Nephron progenitor cell (in vitro differentiated cells): ENCODE measurements at places on chromosomes 5 and 9.

DNA sequence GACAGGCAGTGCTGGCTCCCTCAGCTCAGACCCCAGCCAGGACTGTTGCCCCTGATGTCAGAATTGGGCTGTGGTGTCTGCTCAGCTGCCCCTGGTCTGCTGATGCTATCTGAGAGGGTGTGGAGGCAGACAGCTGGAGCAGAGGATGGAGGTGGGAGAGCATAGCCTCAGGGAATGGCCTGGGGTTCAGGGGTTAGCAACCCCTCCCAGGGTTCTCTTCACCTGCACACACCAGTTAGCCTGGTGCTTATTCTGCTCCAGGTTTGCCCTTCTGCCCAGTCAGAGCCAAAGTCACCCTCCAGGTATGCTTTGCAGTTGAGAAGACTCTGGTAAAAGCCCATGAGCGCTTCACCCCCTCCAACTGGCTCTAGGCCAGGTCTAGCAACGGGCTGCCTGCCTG is 109.8 kb downstream of the SAXO1 start:
- H3K4me1 ChIP-seq: peaks cover 32% of the 10 kb centered on the region
- H3K4me3 ChIP-seq: no peak overlapping the region
- DNase-seq: no peak
- no peaks in the 10 kb centered on the region for H3K36me3 ChIP-seq

- H3K4me1 ChIP-seq: peaks cover 29% of the 10 kb centered on the region
- DNase-seq: no peak
- no peak overlapping the region for H3K4me3 ChIP-seq
- H3K27me3 ChIP-seq: peaks cover 3% of the 10 kb centered on the region
- no peaks in the 10 kb centered on the region for H3K36me3 ChIP-seq
These were observed 177.9 kb downstream of the PCSK1 start for GRCh38 chr5:96254980-96255691.

GRCh38 chr5:31185951-31186350 is 7.5 kb upstream of the CDH6 start:
- peaks cover 37% of the 10 kb centered on the region for H3K4me1 ChIP-seq
- H3K27me3 ChIP-seq: peaks cover 6% of the 10 kb centered on the region
- H3K4me3 ChIP-seq: no peak overlapping the region
- no peak for DNase-seq

DNA sequence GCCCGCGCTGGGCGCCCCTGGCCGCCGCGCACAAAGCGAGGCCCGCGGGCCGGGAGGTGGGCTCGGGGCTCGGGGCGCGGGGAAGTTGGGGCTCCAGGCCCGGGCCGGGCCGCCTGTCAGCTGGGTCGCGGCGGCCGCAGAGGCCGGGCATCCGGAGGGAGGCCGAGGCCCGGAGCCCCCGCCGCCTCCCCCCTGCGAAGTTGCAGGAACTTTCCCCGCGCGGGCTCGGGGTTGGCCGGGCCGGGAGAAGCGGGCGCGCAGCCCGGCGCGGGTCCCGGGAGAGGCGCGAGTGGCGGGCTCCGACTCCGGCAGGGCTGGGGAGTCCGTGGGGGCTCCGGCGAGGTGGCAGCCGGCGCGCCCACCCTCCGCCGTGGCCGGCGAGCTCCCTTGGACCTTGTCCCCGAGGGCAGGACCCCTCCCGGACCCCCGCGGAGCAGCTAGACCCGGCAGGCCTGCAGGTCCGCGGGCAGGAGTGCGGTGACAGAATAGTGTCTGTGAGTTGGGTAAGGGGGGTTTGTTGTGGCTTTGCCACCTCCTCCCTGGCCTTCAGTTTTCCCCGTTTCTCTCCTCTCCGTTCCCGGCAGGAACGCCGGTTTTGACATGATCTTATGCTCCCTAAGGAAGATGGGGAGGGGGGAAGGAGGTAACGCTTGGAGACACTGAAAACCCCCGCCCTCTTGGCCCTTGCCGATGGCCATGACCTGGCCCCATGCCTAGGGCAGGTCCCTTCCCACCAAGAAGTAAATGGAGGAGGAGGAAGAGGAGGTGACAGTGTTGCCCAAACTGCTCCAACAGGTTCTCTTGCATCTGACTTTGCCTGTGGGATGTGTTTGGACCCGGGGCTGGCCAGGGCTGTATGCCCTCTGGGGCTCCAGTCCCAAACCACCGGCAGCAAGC is 942 bp downstream of the PHF2 start:
- H3K4me3 ChIP-seq: peak overlapping the region; percentile 88
- H3K27me3 ChIP-seq: peaks cover 6% of the 10 kb centered on the region
- H3K36me3 ChIP-seq: no peaks in the 10 kb centered on the region
- peak; percentile 53 for DNase-seq
- peak overlapping the region; percentile 36 for H3K27ac ChIP-seq

GRCh38 chr5:136109453-136110135 is 23.1 kb upstream of the SMAD5 start:
- no peak overlapping the region for H3K27ac ChIP-seq
- no peak overlapping the region for H3K4me3 ChIP-seq
- DNase-seq: no peak
- peaks cover 7% of the 10 kb centered on the region for H3K27me3 ChIP-seq

DNA sequence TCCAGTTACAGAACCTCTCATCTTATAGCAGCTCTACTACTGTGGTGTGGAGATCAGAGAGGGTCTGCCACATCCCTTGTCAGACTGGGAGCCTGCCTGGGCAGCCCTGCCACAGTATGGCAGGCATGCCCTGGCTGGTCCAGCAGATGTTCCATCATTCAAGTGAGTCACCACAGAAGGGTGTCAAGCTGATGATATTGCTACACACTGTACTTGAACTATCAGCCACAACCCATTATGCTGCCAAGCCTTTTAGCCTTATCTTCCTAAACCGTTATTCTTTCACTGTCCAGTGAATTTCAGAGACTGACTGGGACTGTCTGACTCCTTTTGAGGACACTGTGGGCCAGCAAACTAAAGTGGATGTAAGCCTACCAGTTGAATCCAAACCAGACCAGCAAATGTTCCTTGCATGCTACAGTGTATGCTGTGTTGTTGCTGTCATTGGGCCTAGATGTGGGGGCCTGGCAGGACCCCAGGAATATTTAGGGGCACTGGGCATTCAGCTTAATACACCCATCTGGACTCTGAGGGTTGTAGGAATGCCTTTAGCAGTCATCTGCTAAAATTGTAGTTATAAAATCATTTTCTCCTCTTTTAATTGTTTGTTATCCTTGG is 202.6 kb downstream of the NR3C1 start:
- DNase-seq: no peak
- H3K27ac ChIP-seq: no peak overlapping the region
- H3K4me1 ChIP-seq: peaks cover 1% of the 10 kb centered on the region
- peaks cover 5% of the 10 kb centered on the region for H3K27me3 ChIP-seq

DNA sequence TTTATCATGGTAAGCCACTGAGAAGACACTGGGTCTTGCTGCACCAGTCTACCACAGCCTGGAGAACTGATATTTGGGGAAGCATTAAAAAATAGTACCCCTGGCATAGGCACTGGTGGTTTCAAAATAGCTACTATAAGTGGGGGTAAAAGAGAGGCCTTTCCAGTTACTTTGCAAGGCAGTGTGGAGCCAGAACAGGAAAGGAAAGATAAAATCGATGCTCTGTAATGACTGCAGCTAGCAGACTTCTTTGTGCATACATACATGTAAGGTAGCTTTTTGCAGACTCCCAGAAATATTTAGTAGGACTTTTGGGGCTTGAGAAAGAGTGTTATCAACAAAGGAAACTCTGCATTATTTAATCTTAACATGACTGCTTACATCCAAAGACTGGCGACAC is 31.3 kb upstream of the ALDOB start:
- peaks cover 4% of the 10 kb centered on the region for H3K27me3 ChIP-seq
- H3K36me3 ChIP-seq: peaks cover under 1% of the 10 kb centered on the region
- H3K27ac ChIP-seq: no peak overlapping the region
- no peak overlapping the region for H3K4me3 ChIP-seq
- no peak for DNase-seq

DNA sequence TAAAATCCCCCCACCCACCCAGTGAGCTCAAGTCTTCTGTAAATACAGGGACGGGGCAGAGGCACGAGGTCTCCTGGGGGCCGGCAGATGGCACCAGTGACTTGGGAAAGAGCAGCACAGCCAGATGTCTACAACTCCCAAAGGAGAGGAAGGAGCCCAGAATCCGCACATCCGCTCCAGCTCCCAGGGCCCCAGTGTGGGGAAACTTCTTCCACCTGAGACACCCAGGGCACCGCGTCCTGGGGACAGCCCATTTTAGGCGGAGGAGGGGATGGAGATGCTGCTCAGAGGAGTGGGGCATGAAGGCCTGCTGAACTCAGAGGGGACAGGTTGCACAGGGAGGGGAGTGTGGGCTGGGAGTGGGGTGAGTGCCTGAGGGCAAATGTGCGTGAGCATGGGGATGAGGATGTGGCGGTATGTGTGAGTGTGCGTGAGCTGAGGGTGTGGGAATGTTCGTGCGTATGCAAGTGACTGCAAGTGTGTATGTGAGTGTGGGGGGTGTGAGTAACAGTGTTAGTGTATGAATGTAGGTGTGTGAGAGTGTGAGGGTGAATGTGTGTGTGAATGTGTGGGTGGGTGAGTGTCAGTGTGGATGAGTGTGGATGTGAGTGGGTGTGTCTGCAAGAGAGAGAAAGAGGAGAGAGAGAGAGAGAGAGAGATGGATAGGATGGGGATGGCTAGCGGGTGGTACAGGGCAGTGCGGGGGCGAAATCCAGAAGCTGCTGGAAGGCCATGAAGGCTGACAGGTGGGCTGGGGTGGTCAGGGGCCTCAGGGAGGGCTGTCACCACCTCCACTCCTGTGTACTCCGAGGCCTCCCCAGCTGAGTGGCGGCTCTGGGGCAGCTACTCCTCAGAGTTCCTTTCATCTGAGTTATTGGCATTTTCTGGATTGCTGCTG is 63.5 kb downstream of the DUSP1 start:
- peak; percentile 66 for DNase-seq
- H3K4me3 ChIP-seq: no peak overlapping the region
- no peak overlapping the region for H3K27ac ChIP-seq
- H3K4me1 ChIP-seq: peaks cover 15% of the 10 kb centered on the region
- H3K36me3 ChIP-seq: no peaks in the 10 kb centered on the region

DNA sequence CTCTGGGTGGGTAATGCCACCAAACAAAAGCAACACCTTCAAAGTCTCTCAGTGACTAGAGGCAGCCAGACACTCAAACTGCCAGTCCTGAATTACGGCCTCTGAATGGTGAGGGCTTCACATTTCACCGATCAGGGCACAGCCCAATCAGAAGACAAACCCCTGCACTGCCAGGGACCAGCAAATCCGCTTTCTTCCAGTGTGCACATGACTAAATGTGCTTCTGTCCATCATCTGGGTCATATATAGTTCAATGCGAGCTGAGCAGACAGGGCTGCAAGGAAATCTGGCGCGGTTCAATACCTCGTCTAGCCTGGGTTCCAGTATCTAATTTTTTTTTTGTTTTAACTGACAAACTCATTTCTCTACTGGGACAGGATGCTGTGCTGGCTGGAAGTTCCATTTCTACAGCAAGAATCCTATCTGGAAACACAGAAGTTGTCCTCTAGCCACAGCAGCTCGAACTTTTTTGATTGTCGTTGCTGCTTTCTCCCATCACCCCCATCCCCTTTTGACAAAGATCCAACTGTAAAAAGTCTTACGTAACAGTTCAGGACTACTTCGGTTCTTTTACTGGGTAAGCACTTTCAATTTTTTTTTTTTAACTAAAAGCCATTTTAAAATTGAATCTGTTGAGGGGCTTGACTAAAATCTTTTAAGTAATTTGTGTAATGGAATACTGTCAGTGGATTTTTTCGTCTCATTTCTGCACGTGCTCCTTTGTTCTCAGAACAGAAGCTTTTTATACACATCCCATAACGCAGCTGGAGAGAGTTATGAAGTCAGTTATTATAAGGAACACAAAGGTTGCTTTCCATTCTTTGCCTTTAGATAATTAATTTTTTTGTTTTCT is 112.7 kb downstream of the NR6A1 start:
- H3K4me1 ChIP-seq: peaks cover 72% of the 10 kb centered on the region
- H3K36me3 ChIP-seq: peaks cover 11% of the 10 kb centered on the region
- H3K27ac ChIP-seq: peak overlapping the region; percentile 100
- DNase-seq: peak; percentile 72
- peaks cover 4% of the 10 kb centered on the region for H3K27me3 ChIP-seq
- H3K4me3 ChIP-seq: peak overlapping the region; percentile 100

GRCh38 chr5:89968958-89969381 is 440.6 kb downstream of the CETN3 start:
- peak overlapping the region; percentile 96 for H3K27ac ChIP-seq
- peak; percentile 6 for DNase-seq
- H3K4me3 ChIP-seq: no peak overlapping the region
- H3K36me3 ChIP-seq: no peaks in the 10 kb centered on the region

DNA sequence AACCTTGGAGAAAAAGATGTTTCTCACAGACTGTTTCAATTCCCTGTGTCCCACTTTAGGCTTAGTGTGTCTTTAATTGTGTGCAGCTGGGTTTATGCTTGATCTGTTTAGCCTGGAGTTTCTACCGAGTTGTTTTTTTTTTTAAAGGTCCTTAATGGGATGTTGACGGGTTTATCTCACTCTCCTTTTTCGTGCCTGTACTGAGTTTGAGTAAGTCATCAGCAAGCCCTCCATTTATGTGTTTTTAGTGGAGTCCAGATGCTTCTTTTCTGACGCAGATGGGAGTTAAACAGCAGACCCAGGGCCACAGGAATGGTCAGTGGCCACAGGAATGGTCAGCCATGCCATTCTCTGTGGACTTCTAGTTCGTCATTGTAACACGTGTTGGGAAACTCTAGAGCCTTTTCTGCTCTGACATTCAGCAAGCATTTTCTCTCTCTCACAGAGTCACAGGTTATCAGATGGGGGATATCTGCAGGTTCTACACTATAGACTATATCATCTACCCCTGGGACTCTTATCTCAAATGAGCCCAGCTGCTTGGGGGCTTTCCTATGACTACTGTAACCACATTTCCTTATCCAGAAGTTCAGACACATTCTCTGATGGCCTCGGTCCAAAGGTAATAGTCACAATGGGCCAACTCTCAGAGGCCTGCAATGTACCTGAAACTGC is 190.5 kb downstream of the TTLL11 start:
- peaks cover 11% of the 10 kb centered on the region for H3K4me1 ChIP-seq
- H3K27me3 ChIP-seq: peaks cover 13% of the 10 kb centered on the region
- H3K4me3 ChIP-seq: no peak overlapping the region
- peak overlapping the region; percentile 57 for H3K27ac ChIP-seq

DNA sequence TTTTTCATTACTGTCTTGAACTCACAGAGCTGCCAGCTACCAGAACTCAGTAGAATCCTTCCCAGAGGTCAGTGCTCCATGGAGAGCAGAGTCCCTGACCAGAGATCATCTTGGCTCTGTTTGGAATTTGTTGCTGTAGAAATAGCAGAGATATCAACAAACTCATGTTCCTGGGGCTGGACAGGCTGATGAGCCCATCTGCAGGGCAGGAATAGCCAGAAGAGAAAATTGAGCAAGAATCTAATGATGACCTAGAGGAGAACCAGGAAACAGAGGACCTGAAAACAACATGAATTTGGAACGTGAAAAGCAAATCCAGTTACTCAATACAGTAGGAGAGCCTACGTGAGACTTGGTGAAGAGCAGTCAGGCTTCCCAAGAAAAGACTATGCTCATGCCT is 437.8 kb downstream of the PLK2 start:
- H3K4me1 ChIP-seq: no peaks in the 10 kb centered on the region
- no peak overlapping the region for H3K27ac ChIP-seq
- DNase-seq: no peak
- no peak overlapping the region for H3K4me3 ChIP-seq
